ENCODE measurements at places on chromosomes 6 and 20.

DNA sequence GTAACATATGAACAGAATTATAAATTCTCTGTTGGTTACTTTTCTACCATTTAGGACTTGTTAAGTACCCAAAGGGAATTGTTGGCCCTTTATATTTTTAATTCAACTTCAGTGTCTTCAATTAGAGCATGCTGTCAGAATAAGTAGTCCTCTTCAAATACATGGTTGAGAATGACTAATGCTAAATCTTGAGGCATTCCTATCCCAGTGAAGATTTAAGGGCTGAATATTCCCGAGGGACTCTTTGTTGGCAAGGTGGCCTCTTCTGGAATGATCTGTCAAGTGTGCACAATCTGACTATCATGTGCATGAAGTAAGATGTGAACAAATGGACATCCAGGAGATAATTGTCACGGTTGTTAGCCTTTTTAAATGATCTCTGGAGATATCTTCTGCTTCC, 421.7 kb downstream of the BMP2 start:
- DNase-seq, result no peak

- no peak for DNase-seq
Measured at GRCh38 chr20:10992731-10993130, 318.9 kb upstream of the JAG1 start.

GRCh38 chr20:32134026-32134425, 24.5 kb downstream of the TM9SF4 start:
- no peak for DNase-seq

GRCh38 chr6:14092838-14093789, 24.5 kb upstream of the CD83 start:
- DNase-seq, result no peak

DNA sequence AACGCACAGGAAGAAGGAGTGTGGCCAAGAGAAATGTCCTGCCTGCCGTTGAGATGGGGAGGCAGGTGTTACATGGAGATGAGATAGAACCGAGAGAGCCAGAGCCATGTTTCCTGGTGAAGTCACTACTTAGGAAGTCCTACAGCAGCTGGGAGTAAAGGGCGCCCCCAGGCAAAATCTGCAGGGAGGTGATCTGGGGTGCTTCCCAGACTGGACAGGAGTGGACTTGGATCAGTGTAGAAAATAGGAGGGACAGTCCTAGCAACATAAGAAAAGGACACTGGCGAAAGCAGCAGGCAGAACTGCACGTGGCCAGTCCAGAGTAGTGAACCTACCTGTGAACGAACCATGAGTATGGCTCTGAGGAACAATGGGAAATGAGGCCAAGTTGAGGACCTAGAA, 85.3 kb downstream of the CD164 start:
- no peak for DNase-seq

DNA sequence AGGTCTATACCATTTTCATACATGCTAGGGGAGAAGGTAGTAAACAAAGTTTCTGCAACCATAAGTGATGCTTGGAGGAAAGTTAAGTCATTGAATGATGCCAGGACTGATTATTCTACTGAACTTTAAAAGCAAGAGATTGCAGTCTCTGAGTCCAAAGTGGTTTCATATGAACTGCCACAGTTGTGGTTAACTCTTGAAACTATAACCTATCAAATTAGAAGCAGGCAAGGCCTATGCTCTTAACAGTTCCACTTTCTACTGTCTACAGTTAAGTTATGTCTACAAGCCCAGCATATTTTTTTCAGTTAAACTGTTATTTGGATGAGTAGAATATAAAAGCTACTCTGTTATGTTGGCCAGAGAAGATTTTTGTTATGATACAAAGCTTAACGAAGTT, 326.5 kb upstream of the RUNX2 start:
- no peak for DNase-seq

- no peak for DNase-seq
Measured at GRCh38 chr20:9935285-9935684, 96.4 kb upstream of the PAK5 start.

DNA sequence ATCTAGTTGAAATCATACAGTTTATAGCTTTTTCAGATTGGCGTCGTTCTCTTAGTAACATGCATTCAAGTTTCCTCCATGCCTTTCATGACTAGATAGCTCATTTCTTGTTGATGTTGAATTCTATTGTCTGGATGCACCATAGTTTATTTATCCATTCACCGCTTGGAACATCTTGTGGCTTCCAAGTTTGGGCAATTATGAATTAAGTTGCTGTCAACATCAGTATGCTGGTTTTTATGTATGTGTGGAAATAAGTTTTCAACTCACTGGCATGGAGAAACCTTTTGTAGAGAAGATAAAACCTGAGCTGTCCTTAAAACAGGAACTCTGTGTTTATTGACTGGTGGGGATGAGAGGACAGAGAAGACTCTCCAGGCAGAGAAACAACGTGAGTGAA, 248.0 kb downstream of the CDC5L start:
- no peak for DNase-seq

GRCh38 chr6:106247293-106247692, 78.3 kb downstream of the ATG5 start:
- DNase-seq, result no peak

GRCh38 chr6:25035512-25036435, 100.0 kb upstream of the RIPOR2 start:
- DNase-seq, result no peak

DNA sequence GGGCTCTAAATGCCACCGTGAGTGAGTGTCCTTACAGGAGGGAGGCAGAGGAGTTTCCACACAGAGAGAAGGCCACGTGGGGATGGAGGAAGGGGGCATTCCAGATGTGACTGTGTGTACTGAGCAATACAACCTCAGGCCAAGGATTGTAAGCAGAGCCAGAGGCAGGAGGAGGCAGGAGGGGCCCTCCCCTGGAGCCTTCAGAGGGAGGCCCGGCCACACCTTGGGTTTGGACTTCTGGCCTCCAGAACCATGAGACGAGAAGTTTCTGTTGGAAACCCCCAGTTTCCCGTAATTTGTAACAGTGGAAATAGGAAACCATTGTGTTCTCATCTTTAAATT, 9.3 kb upstream of the KIF25 start:
- DNase-seq, result no peak

Measured in T-cell (primary cell).